Activated CD8-positive, alpha-beta memory T cell treated with anti-CD3 and anti-CD28 coated beads for 1 hour (primary cell): ENCODE measurements at places on chromosomes 4 and X.

GRCh38 chr4:141995056-141995455 lies 358.7 kb downstream of the IL15 start:
- DNase-seq, result no peak

DNA sequence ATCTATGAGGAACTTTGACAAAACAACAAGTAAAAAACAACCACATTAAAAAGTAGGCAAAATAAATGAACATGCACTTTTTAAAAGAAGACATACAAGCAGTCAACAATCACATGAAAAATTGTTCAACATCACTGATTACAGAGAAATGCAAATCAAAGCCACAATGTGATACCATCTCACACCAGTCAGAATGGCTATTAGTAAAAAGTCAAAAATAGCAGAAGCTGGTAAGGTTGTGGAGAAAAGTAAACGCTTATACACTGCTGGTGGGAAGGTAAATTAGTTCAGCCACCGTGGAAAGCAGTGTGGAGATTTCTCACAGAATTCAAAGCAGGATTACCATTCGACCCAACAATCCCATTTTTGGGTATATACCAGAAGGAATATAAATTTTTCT lies 17.0 kb upstream of the LNX1 start:
- DNase-seq, result no peak

GRCh38 chr4:6423575-6423974 lies 48.8 kb downstream of the PPP2R2C start:
- no peak for DNase-seq

GRCh38 chr4:25993395-25994185 lies 79.6 kb downstream of the SMIM20 start:
- no peak for DNase-seq

- no peak for DNase-seq
Observed at GRCh38 chr4:80076681-80077080, 3.7 kb upstream of the ANTXR2 start.

DNA sequence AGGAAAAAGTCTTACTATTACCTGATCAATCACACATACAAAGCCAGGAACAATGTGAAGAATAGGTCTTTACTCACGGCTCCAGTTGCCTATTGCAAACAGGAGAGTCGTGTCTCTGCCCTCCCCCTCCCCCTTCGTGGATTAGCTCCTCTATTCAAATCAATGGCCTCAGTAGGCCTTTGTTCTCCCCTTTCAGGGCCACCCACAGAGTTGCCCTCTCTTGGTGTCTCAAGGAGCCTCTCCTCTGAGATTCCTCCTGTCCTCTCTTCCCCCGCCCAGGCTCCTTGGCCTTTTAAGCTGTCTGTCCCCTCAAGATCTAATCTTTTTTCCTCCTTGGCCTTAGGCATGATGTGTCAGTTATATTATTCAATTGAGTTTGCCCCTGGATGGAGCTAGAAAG lies 107.2 kb upstream of the NALF2 start:
- DNase-seq, result no peak

GRCh38 chr4:168385142-168385490 lies 66.6 kb upstream of the DDX60 start:
- no peak for DNase-seq

DNA sequence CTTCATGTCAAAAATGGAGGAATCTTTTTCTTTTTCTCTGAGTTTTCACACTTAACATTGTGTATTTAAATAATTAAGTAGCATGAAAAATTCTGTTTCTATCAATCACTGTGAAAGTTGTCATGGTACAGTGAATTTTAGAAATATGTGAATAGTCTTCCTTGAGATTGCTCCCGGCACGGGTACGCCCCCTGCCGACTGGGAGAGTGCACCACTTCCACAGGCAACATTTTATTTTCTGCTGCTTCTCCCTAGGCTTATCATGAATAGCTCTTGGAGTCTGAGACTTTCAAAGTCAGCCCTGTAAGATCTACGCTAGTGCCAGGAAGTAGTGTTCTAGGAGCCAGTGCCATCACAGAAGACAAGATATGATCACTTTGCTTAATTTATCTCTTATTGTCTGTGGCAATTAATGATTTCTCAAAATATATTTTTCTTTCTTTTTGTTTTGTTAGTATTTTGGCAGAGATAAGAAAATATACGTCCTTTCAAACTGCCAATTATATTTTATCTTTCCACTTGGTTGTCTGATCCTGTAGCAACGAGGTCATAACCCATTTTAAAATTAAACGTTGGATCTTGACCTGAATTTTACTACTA lies 763.8 kb upstream of the AADAT start:
- DNase-seq, result no peak

DNA sequence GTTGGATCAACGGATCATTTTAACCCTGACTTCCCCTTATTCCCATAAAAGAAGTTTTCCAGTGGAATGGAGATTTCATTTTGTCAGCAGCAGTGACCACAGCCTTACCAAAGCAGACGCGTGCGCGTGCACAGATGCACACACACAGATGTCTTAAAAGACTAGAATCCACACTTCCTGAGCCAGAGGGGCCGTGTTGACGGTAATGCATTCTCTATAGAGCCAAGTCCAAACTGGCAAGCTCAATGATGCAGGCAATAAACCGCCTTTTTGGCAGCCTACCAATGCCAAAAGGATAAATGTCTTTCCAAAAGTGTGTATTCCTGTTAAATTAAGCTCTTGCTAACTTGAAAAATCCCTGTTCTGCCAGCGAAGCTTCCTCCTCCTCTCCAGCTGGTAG lies 18.8 kb upstream of the CLDN34 start:
- DNase-seq, result no peak

GRCh38 chrX:119605464-119606279 lies 552 bp downstream of the NKRF start:
- DNase-seq, result peak; percentile 12

DNA sequence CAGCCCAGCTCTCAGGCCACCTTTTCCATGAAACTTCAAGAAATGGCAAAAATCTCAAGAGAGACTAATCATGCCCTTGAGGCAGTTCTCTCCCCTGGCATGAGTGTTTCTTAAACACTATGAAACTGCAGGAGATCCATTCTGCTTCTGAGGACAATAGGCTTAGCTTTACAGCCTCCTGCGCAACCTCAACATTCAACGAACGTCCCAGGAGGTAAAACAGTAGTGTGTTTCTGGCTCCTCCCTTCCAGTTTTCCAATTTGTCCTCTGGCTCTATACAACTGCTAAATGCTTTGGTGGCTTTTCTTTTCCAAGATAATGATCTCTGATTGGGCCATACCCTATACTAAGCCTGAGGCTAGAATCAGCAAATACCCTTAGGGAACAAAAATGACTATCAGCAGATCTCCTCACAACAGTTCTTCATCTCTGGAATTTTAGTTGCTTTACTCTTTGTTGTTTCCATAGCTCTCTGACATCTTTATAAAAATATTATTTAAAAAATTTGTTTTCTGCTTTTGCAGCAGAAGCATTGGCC lies 87.0 kb upstream of the FAT1 start:
- DNase-seq, result no peak

- no peak for DNase-seq
Observed at GRCh38 chr4:581753-582361, 5.8 kb upstream of the TMEM271 start.

- DNase-seq, result no peak
Observed at GRCh38 chrX:79117078-79117477, 27.4 kb upstream of the GPR174 start.

DNA sequence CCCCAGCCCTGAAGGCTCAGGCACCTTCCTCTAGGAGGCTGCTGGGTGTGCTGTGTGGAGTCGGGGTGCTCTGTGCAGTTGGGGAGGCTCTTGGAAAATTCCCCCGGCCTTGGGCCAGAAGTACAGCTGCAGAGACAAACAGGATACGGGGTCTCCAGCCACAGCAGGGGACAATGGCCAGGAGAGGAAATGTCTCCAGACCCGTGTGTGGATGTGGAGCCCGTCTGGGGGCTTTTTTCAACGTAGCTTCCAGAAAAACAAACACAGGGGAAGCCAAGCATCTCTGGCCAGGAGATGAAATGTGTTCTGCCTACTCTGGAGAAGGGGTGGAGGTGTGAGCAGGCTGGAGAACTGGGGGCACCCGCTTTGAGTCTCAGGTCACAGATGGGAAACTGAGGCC lies 3.7 kb upstream of the SH3TC1 start:
- DNase-seq, result no peak

DNA sequence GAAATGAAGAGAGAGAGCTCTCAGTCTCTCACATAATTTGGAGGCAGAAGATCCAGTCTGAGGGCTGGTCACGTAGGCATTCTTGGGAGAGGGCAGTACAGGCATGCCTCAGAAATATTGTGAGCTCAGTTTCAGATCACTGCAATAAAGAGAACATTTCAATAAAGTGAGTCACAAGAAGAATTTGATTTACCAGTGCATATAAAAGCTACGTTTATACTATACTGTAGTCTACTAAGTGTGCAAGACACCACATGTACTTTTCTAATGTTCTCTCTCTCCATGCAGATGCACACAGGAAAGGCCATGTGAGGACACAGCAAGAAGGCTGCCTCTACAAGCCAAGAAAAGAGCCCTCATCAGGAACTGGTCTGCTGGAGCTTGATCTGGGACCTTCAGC lies 583.5 kb upstream of the FAT1 start:
- DNase-seq, result no peak

GRCh38 chrX:100643212-100643611 lies 787 bp upstream of the SRPX2 start:
- no peak for DNase-seq

DNA sequence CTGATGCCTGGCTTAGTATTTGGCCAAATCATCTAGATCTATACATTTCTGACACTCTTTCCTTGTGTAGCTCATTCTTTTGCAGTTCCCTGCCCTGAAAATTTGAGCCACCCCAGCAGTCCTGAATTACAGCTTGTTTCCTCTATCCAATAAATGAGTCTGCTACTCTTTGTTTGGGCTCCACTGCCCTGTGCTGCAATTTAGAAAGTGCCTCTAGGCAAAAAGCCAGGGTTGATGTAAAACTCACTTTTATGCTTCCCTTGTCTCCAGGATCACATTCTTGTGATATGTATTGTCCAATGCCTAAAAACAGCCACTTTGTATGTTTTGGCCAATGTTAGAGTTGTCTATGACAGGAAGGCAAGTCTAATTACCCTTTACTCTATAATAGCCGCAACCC lies 101.7 kb upstream of the MAP3K15 start:
- DNase-seq, result no peak

GRCh38 chrX:121221322-121221977 lies 174.0 kb downstream of the GLUD2 start:
- DNase-seq, result no peak

- DNase-seq, result no peak
Observed at GRCh38 chrX:27565992-27566391, 24.2 kb upstream of the DCAF8L2 start.

- DNase-seq, result no peak
Observed at GRCh38 chr4:173917255-173917960, 366.1 kb downstream of the FBXO8 start.

- no peak for DNase-seq
Observed at GRCh38 chrX:39631276-39632229, 466.2 kb downstream of the BCOR start.
